Stimulated activated CD4-positive, alpha-beta T cell treated with anti-CD3 and anti-CD28 coated beads, Interleukin-1b, Interleukin-23, amount 100 ng/mL, for 1 hour (primary cell): ENCODE measurements at places on chromosomes 2 and 18.

- no peak for DNase-seq
Measured at GRCh38 chr2:101828257-101828656, 130.8 kb downstream of the MAP4K4 start.

DNA sequence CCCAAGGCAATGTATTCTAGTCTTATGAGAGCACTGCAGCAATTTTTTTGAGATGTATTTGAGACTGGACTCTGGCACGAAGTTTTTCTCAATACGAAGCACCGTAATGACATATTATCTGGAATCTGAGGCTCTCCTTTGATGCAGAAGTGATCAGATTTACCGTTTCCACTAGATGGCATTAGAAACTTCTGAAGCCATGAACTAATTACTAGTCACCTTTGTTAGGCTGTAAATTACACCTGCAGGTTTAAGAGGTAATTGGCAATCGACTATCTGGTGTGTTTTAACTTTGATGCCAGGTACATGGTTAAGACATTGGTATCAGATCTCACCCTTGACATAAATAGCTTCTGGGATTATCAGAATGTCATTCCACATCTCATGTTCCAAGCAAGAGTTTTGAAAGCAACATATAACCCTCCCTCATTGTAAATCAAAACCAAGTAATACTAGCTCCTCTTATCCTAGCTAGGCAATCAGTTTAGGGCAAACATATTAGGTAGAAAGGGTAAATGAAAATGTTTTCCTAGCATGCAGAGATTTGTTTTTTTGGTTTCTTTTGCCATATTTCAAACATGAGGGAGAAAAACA lies 254.6 kb upstream of the SPRED2 start:
- no peak for DNase-seq

DNA sequence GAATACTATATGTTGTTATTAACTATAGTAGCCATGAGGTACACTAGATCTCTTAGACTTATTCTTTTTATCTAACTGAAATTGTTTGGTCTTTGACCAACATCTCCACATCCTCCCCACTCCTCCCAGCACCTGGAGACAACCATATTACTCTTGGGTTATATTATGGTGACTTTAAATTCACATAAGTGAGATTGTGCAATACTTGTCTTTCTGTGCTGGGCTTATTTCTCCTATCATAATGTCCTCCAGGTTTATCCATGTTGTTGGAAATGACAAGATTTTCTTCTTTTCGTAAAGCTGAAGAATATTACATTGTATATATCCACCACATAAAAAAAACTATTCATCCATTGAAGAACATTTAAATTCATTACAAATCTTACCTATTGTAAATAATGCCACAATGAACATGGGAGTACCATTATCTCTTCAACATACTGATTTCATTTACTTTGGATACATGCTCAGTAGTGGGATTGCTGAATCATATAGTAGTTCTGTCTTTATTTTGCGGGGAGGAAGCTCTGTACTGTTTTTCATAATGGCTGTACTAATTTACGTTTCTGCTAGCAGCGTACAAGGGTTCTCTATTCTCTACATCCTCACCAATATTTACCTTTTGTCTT lies 159.2 kb upstream of the SCN7A start:
- DNase-seq, result no peak

- no peak for DNase-seq
Measured at GRCh38 chr2:157902692-157903091, 26.6 kb upstream of the ACVR1 start.

DNA sequence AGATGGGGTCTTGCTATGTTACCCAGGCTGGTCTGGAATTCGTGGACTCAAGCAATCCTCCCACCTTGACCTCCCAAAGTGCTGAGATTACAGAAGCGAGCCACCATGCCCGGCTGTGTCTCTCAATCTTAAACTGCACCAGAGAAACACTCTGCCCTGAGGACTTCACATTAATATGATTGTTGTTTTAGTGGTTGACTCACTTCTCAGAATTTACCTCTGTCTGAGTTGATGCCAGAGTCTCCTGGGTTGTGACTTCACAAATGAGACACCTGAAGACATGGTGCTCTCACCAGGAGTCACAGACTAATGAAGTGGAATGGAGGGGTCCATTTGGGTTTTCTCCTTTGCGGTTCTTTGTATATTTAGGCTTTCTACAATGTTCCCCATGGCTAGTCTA lies 61.0 kb upstream of the TGIF1 start:
- no peak for DNase-seq

DNA sequence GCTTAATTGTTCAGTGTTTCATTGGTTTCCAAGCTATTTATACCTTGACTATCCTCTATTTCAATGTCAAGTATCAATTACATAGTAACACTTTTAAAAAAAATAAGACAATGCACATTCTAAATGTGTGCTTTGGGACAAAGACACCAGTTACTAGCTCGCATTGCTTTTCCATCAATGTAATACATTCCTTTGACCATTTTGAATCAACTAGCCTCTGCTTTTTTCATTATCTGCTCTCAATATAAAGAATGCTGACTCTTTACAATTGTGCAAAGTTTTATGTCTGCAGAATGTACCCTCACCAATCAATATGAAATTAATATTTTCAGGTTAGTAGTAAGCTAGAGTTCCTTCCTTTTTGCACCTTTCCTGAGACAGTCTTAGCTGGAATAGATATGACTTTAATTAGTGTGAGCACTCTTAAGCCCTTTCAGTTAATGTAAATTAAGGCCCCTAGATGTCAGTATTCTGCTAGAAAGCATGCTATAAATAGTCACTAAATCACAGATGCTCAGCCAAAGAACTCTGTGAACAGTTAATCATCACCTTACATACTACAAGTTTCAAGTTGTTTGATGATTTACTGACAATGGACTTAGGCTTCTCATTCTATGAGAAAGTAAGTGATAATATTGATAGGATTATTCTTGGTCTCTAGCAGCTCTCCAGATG lies 413.6 kb downstream of the PTH2R start:
- no peak for DNase-seq
